Caudate nucleus (tissue), 63 donors: ENCODE measurements at places on chromosomes 12 and 14.
A peak's percentile ranks its signal among the peaks of the same experiment; 100 is the strongest.

DNA sequence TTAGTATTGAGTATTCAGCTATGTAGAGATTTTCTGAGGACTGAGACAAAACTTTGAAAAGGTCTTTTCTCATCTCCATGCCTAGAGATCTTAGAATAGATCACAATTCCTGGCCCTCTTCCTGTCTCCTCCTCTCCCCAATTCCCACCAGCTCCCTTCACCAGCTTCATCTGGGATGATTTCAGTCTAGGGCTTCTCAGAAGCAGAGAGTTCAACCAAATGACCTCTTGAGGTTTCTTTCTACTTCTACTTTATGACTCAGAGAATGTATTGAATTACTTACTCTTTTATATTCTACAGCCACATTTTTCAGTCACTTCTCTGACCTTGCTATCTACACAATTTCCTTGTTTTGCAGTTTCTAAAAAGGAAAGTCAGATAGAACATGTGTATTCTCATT is 19.4 kb upstream of the SNX6 start:
- no peak for DNase-seq

- DNase-seq = no peak
These were observed 27.7 kb upstream of the ETFBKMT start for GRCh38 chr12:31631809-31632208.

DNA sequence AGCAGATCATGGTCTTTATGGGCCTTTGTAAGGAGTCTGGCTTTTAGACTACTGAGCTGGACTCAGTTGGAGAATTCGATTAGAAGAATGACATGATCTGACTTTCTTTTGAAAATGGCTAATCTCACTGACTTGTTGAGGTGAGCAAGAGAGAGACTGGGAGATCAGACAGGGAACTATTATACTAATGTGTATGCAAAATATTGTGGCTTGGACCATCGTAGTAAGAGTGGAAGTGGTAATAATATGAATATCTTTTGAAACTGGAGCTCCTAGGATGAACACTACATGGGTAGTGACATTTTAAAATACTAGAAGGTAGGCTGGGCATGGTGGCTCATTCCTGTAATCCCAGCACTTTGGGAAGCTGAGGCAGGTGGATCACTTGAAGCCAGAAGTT is 56.2 kb upstream of the CCT2 start:
- DNase-seq = no peak

DNA sequence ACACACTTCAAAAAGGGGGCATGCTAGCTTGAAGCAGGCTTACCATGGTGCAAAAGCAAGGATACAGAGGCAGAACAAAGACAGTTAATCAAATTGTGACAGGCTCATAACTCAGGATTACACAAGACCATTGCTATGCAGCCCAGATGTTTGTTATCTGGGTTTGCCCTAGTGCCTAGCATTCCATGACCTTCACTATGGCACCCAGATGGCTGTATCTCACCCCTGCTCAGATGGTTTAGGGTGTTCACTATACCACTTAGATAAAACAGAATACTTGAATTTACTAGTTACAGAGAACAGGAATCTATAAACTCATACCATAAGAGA is 56.2 kb downstream of the SDR9C7 start:
- DNase-seq = no peak

- DNase-seq = no peak
These were observed 272.3 kb downstream of the TMTC2 start for GRCh38 chr12:82958966-82959365.

- DNase-seq = no peak
These were observed 88.4 kb upstream of the PRKD1 start for GRCh38 chr14:30016002-30016401.

GRCh38 chr12:11879306-11879705 is 191.4 kb upstream of the BCL2L14 start:
- DNase-seq = no peak

DNA sequence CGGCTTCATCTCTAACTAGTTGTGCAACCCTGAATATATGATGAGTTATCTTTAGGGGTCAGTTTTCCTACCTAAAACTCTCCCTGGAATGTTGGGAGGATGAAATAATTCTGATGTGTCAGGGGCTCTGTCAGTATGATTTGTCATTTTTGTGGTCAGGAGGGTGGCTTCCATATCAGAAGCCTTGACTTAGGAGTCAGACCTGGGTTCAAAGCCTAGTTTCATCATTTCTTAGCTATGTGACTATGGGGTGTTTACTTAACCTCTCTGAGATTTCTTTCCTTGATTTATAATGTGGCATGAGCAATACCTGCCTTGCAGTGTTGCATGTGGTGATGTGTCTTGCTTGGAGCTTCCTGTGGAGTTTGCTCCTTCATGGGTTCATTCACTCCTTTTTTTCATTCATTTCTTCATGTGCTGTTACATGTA is 146.8 kb downstream of the CHST11 start:
- no peak for DNase-seq

DNA sequence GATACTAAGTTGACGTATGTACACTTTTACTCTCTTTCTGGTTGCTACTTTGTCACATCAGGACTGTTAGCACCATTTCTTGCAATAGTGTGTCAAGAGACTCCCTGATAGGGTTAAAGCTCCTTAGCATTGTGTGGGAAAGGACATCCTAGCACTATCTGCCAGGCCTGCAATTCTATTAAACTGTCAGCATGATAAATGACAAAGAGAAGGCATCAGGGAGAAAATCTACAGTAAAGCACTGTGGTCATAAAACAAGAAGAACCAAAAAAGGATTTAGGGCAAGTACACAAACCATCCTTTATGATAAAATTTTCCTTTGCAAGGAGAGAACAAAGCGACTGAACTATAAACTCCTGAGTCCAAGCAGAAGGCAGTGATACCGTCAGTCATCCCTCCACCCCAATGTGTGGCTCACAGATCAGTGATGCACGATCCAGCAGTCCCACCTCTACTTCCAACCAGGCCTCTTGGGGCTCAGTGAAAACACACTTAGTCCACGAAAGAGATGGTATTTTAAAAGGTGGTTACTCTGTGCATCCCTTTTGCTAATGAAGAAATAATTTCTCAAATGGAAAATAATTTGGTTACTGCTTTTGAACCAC is 31.4 kb upstream of the SLC35F4 start:
- DNase-seq = no peak

DNA sequence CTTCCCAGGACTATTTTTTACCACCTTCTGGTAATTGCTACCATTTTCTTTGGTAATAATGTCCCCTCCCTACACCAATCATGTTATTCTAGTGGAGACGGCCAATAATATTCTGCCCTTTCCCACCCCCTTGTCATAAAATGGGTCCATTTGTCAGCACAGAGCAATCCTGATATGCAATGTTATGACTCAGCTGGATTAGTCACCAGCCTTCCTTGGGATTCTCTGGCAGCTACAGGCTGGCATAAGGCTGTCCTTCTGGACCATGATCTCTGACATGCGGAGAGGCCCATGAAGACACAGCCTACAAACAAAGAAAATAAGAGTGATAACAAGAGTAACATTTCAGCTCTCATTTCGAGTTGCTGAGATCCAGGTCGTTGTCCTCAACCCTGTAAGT is 222.0 kb upstream of the CPNE8 start:
- DNase-seq = no peak

DNA sequence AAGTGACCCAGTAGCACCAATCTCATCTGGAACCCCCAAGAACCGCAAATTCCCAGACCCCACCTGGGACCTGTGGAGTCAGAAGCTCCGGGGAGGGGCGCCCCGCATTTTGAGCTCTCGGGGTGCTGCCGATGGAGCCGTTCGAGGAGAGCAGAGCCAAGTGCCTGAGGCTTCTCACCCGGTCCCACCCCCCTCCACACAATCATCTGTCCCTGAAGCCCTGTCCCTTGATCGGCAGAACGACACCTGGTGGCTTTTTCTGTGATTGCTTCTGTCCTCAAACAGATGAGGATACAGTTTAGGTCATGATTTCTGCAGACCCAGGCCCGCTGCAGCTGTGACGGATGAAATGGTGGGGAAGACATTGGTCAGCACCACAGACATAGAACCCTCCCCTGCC is 74.7 kb downstream of the NOC4L start:
- no peak for DNase-seq

GRCh38 chr12:77685112-77685511 is 145.6 kb upstream of the NAV3 start:
- peak; percentile 56 for DNase-seq

GRCh38 chr14:75822522-75823141 is 159.2 kb downstream of the TGFB3 start:
- DNase-seq = no peak

- DNase-seq = no peak
These were observed 217.6 kb downstream of the PRKD1 start for GRCh38 chr14:29710015-29710414.

DNA sequence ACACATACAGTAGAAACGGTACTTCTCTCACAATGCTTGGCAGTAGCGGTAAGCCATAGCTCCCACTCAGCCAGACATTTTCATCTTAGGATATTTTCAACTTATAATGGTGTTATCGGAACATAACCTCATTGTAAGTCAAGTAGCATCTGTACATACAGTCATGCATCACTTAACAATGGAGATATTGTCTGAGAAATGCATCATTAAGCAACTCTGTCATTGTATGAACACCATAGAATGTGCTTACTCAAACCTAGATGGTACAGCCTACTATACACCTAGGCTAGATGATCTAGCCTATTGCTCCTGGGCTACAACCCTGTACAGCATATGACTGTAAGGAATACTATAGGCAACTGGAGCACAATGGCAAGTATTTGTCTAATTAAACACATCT is 40.8 kb downstream of the RPS6KA5 start:
- no peak for DNase-seq

DNA sequence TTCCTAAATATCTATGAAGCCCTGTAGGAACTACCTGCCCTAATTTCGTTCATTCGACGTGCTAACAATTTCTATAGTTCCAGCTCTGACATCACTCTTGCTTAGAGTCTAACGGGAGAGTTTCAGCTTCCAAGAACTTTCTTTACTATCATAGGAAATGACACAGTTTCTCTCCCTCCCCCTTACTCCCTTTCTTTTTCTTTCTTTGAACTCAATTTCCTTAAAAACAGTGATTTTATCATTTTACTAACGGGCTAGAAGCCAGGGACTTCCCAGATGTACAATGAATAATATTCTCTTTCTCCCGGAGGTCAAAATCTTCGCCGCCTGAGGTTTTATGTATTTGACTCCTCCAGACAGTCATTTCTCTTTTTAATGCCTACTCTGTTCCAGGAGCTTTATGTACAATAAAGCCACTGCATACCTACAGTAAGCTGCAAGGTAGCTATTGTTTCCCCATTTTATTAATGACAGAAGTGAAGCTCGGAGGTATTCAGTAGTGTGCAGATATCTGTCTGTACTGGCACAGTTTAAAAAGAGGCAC is 15.7 kb downstream of the SMCO2 start:
- DNase-seq = no peak

- no peak for DNase-seq
These were observed 40.8 kb downstream of the DBX2 start for GRCh38 chr12:45010059-45010458.

DNA sequence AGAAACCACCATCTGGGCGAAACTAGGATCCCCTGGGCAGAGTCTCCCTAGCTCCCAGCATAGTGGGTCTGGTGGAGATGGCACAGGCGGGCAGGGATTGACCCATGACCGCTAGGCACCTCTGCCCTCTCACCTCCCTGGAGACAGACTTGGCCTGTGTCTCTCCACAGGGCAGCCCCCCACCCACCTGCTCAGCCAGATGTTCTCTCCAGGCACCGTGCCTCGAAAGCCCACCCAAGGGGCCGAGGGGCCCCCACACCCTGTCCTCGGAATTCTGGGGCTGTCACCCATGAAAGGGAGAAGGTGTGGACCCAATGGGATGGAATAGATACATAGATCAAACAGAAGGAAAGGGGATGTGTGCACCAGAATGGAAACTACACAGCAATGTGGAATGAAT is 229.1 kb upstream of the RTL1 start:
- DNase-seq = no peak

DNA sequence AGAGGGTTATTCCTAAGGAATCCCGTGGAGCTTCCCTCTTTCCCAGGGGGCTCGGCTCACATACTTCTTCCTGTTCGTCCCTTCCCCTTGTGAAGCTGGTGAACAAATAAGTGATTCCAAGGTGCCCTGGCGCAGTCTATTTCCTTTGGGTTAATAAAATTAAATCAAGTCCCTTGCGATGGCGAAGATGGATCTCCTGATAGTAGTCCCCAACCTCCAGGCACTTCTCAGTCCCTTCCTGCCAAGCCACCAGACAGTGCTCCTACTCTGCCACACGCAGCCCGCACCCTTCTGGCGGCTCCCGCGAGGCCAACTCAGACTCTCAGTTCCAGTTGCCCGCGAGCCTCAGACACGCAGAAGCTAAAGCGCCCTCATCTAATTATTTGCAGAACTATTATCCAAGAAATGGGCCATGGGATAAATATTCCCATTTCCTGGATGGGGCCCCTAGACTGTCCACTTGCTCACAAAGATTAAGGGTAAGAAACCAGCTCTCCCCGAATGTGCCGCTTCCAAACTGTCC is 2.4 kb upstream of the SIX6 start:
- DNase-seq = no peak

DNA sequence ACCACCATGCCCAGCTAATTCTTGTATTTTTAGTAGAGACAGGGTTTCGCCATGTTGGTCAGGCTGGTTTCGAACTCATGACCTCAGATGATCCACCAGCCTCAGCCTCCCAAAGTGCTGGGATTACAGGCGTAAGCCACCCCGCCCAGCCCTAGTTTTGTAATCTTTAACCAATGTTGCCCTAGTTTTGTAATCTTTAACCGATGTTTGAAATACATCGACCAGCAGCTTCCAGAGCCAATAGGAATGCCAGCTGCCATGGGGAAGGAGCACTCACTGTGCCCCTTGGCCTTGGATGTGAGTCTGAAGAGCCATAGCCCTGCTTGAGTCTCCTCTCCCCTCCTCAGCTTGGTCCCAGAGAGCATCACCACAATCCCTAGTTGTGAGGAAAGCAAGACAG is 209.3 kb upstream of the RGS6 start:
- DNase-seq = no peak

GRCh38 chr12:94426049-94426448 is 33.6 kb downstream of the CEP83 start:
- no peak for DNase-seq

GRCh38 chr14:91238085-91238484 is 6.4 kb downstream of the GPR68 start:
- no peak for DNase-seq

GRCh38 chr14:84202486-84202885 is 1327.5 kb upstream of the FLRT2 start:
- no peak for DNase-seq

DNA sequence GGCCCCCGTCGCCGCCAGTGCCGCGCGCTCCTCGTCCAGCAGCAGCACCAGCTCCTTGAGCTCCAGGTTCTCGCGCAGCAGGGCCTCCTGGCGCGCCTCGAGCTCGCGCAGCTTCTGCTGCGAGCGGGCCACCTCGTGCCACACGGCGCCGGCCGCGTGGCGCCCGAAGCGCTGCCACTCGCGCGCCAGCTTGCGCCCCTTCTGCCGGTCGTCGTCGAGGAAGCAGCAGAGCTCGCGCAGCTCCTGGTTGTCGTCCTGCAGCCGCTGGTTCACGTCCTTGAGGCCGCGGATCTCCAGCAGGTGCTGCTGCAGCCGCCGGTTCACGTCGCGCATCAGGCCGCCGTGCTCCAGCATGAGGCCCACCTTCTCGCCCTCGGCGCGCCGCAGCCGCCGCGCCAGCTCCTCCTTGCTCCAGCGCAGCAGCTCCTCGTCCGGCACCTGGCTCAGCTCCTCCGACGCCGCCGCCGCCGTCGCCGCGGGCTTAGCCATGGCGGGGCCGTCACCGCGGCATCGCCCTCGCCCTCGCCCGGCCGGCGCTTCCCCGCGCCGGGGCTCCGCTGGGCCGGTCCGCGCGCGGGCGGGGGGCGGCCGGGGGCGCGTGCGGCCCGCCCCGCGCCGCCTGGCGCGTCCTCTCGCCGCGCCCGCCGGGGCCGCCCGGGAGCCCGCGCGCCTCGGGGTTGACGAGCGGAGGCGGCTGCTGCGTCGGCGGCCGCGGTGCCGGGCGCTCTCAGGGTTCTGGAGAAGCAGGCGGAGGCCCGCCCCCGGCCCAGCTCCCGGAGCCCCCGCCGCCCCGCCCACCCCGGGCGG is at the start of gene CCDC85C:
Gene CCDC85C, minus strand, starts transcription at position 737 of the 807 bp plus-strand sequence. Its CDS starts 248 bp downstream, at position 489.
- no peak for DNase-seq
